Stimulated activated CD8-positive, alpha-beta memory T cell treated with anti-CD3 and anti-CD28 coated beads, Interleukin-4, amount 100 ng/mL, for 1 hour (primary cell): ENCODE measurements at places on chromosomes 1 and 21.

- no peak for DNase-seq
Measured at GRCh38 chr1:10173582-10173981, 36.8 kb upstream of the KIF1B start.

- no peak for DNase-seq
Measured at GRCh38 chr21:38775733-38776132, 30.0 kb upstream of the ETS2 start.

DNA sequence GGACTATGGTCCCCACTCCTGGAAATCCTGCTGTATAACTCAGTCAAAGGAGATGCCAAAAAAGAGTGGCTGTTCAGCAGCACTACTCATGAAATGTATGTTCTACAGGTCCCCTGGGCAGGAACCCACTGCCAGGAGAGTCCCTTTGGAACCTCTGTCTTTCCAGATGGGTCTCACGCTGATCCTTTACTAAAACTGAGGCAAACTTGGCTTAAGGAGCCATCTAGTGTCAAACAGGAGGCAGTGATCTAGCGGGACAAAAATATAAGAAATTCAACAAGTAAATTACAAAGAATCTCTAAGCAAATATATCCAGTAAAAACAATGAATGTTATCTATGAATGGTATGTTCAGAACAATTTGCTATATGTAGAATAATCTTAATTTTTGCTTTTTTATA, 80.5 kb upstream of the PRMT6 start:
- no peak for DNase-seq

GRCh38 chr1:54681358-54681757, 34.3 kb upstream of the TTC4 start:
- no peak for DNase-seq

GRCh38 chr1:183806125-183806524, 1.2 kb downstream of the RGL1 start:
- no peak for DNase-seq

- DNase-seq = no peak
Measured at GRCh38 chr1:245972476-245972875, 534.6 kb downstream of the SMYD3 start.

DNA sequence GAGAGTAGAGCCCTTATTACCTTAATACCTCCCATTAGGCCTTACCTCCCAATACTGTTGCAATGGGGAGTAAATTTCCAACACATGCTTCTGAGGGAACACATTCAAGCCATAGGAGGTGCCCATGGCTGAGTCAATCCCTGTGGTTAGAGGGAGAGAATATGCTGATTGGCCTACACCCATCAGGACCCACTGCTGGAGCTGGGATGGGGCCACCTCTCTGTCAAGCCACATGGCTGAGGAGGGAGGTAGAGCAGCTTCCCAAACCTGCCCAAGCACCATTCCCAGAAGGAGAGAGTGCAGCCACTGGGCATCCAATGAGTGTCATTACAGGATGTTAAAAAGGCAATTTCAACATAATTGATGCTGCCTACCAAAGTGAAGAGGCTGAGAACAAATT, 228.1 kb downstream of the C1orf94 start:
- no peak for DNase-seq

DNA sequence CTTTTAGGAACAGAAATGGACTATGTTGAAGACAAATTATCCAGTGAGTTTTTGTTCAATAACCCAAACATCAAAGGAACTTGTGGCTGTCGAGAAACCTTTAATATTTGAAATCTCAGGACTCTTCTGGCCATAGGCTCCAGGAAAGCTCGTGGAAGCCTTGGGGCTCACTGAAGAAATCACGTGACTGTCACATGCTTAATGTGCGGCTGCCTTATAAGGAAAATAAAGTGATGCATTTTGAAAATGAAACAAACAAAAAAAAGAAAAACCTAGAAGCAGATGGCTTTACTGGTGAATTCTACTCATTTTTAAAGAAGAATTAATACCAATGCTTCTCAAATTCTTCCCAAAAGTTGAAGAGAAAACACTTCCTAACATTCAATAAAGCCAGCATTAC, 228.4 kb upstream of the RAB4A start:
- no peak for DNase-seq

DNA sequence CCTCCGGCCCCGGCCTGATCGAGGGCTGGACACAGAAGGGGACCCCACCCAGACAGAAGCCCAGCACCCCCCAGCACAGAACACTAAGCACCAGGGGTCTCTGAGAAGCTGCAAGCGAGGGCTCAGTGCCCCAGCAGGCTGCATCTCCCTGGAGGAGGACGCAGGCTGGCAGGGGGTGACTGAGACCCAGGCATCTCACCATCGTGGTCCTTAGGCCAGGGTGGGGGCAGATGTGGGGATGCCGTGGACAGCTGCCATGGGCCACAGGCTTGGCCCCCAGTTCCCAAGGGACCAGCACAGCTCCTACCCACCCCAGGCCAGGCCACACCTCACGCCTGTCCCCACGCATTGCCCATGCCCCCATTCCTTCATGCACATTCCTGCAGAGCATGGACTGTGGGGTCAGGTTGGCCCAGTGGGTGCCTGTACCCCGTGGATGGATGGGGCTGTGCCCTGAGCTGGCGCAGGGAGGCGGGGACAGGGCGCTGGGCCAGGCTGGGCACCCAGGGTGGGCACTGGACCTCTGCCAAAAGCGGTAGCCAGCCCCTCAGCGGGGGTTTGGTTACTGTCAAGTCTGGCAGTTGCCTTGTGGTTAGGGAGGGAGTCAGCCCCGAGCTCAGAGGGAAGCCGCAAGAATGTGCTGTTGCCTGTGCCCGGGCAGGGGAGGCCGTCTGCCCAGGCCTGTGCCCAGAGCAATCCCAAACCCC, 61.5 kb downstream of the ARHGEF16 start:
- no peak for DNase-seq

GRCh38 chr1:82371844-82372498, 571.2 kb downstream of the ADGRL2 start:
- no peak for DNase-seq

- DNase-seq = no peak
Measured at GRCh38 chr1:30663596-30664091, 59.7 kb downstream of the MATN1 start.

GRCh38 chr1:92864131-92864530, 32.3 kb downstream of the RPL5 start:
- DNase-seq = no peak

GRCh38 chr1:67171978-67172377, 5.7 kb downstream of the IL23R start:
- no peak for DNase-seq

GRCh38 chr21:33660406-33660805, 18.1 kb downstream of the ITSN1 start:
- DNase-seq = no peak

DNA sequence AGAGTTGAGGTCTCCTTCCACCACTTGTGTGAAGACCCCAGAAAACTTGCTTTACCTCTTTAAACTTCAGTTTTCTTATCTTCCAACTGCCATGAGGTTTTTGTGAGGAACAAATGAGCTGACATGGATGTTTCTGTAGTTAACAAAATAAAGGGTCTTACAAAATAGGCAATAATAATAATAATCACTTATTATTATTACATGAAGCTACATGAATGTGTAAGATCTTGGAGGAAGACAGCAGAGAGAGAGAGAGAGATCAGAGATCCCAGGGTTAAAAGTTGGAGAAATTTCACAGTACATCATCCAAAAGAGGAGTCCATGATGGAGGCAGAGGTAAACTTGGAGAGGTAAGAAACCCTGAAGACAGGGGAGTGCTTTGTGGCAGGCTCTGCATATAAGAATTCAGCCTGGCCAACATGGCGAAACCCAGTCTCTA, 10.7 kb downstream of the RCC1 start:
- no peak for DNase-seq

DNA sequence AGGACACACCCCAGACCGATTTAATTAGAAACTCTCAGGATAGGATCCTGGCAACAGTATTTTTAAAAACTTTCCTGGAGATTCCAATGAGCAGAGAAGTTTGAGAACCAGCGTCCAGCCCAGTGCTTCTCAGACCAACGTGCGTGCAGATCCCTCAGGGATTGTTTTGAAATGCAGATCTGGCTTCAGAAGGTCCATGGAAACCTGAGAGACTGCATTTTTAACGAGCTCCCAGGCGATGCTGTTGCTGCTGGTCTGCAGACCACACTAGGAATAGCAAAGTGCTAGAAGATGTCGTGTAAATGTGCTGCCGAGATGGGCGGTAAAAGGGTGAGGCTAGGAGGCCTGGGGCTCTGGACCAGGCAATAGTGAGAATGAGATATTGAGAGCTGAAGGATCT, 18.4 kb upstream of the CASQ1 start:
- DNase-seq = no peak

DNA sequence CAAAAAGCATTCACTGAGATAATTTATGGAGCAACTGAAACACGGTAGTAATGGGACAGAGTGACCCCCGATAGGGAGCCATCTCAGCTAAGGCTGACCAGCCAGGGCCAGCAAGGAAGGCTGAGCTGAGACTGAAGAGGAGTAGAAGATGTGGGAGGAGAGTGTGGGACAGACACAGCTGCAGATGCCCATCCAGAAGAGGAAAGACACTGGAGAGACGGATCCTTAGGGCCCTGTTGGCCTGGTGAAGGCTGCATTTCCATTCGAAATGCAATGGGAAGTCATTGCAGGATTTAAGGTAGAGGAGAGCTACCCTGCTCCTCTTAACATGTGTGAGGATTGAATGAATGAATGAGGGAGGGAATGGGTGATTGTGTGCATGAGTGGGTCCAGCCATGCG, 44.0 kb upstream of the LRP8 start:
- no peak for DNase-seq

DNA sequence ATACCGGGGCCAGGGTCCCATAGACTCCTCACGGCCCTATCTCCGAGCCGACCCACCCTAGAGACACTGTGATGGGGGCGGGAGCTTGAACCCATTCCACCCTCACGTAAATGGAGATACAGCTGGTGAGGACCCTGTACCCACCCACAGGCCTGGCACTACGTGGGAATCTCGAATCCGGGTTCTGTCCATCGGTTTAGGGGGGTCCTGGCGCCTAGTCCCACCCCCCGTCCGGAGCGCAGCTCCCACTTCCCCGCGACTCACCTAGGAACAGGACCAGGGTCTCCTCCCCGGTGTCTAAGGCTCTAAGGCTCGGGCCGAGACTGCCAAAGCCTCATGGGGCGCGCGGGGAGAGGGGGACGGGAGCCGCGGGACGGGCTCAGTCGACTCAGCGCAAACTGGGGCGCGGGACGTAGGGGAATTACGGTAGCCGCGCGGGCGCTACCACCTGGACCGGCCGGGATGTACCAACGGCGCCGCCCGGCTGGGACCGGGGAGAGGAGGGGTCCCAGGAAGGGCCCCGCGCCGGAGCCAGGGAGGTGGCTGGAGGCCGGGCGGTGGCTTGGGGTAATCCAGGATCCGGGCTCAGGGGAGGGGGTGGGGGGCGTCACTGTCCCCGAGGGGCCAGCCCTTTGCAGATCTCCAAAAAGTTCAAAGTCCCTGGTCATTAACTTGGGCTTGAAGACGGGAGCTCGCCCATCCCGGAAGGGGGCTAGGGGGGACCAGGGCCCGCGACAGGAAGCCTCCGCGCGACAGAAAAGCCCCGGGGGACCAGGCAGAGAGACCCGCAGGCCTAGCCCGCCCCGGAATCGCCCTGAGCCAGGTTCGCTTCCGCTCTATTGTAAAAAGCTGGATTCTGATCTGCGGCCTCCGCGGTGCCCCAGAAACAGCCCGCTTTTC, 1.0 kb downstream of the PLEKHG5 start:
- no peak for DNase-seq

GRCh38 chr1:67684526-67685066, 405 bp upstream of the GADD45A start:
- DNase-seq = no peak

DNA sequence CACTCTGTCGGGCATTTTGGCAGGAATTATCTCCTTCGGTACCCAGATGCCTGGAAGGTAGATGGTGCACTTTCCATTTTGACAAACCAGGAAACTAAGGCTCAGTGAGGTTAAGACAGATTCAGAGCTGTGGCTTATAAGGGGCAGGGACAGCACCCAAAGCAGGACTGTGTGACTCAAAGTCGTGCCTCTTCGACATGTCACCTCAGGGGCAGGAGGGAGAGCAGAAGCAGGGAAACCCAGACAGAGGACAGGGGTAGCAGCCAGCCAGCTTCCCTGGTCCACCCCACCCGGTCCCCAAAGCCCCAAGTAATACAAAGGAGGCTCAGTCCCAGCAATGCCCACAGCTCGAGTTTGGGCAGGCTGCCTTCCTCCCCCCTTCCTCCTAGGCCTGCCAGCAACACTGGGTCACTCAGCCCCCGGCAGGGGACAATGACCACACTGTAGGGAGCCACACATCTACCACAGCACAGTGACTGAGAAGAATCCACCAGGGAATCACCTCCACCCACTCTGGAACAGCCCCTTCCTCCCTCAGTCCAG, 2.5 kb downstream of the RHOC start:
- DNase-seq = no peak

GRCh38 chr1:112712701-112713128, 2.4 kb downstream of the PPM1J start:
- DNase-seq = no peak

GRCh38 chr1:223815865-223816264, 29.9 kb downstream of the TP53BP2 start:
- no peak for DNase-seq

GRCh38 chr1:185044387-185044786, 971 bp upstream of the RNF2 start:
- no peak for DNase-seq

DNA sequence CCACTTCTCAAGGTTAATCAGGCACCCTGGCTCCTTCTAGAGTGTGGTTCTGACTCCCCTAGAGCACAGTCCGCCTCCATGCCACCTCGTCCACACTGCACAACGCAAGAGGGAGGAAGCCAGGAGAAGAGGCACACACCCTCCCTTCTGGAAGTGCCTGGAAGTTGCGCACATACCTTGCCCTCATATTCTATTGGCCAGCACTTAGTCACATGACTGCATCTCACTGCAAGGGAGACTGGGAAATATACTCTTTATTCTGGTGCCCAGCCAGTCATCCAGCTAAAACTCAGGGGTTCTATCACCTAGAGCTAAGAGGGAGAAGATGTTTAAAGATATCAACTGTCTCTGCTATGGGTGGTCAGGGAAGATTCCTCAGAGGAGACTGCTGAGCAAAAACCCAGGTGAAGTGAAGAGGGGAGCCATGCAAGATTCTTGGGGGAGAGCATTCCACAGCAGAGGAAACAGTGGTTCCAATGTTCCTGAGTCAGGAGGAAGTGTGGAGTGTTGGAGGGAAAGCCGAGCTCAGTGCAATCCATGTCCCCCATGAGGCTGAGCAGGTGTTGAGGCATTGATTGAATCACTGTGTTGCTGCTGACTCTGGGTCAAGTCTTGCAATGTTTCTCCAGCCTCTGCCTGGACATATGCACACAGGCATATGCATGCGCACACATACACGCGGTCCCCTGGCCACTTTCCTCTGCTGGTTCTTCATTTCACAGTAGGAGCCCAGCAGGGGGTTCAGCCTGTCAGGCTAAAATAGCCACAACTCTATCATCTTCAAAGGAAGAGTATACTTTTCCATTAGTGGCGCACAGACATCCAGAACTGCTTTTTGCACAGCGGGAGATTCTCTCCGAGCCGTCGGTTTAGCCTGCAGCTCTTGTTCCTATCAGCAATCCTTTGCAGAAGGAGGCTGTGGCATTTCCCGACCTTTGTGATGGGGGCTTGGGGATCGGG, 22.3 kb upstream of the KLHDC7A start:
- DNase-seq = no peak

GRCh38 chr1:211480941-211481545, 10.9 kb downstream of the RD3 start:
- no peak for DNase-seq
